ENCODE measurements at places on chromosomes 3 and 15.

DNA sequence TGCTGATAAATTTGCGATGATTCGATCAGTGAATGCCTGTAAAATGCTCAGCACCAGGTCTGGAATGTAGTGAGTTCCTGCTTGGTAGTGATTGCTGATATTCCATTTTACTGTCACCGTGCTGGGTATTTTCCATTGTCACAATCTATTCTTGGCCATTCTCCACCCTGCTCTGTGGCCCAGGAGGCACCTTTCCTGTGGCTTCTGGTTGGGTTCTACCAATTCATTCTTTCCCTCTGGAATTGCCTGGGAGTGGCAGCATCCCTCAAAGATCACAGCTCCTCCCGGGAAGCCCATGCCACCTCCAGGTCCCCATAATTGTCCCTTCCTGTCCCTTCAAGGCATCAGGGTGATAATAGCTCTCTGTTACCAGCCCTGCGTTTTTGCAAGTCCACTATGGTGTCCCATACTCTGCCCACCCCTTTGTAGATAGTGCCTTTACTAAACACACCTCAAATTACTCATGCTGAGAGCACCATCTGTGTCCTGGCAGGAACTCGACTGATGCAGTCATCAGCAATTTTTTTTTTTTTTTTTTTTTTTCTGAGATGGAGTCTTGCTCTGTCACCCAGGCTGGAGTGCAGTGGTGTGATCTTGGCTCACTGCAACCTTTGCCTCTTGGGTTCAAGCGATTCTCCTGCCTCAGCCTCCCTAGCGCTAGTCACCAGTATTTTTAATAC lies 177.8 kb upstream of the PROK2 start:
- no peak for DNase-seq

GRCh38 chr3:126743781-126744180 lies 39.7 kb downstream of the CHCHD6 start:
- no peak for DNase-seq

DNA sequence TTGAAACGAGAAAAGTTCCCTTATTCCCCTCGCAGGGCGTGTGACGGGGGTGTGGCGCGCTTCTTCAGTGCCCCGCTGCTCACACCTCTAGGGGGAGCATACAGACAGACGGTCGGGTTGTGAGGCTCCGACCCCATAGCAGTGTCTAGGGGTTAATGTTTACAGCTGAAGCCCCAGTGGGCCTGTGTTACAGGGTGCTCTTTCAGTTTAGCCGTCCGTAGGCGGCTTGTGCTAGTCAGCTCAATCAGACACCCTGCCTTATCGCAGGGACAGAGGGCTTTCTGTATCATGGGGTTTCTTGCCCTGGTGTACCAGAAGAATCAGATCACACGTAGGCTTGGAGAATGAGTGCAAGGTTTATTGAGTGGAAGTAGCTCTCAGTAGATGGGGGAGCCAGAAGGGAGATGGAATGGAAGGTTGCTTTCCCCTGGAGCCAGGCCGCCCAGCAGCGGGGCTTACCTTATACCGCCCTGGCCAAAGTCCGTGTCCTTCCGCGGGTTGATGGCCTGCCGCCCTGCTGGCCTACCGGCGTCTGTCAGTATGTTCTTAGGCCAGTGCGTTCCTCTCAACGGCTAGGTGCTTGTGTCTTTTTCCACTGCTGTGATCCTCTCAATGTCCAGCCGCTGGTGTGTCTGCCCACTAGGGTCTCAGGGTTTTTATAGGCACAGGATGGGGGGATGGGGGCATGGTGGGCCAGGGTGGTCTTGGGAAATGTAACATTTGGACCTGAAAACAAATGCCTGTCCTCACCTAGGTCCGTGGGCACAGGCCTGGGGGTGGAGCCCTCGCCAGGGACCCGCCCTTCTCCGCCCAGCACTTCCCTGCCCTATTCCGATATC lies 32.2 kb upstream of the ACP3 start:
- DNase-seq: no peak

- DNase-seq: no peak
These were observed 406.4 kb upstream of the NPAP1 start for GRCh38 chr15:24269166-24269571.

- no peak for DNase-seq
These were observed 236.9 kb upstream of the TRIM42 start for GRCh38 chr3:140441006-140441405.

- no peak for DNase-seq
These were observed 31.8 kb downstream of the CCNL1 start for GRCh38 chr3:157127831-157128767.

- DNase-seq: no peak
These were observed 52.6 kb downstream of the NSUN3 start for GRCh38 chr3:94115482-94115881.

DNA sequence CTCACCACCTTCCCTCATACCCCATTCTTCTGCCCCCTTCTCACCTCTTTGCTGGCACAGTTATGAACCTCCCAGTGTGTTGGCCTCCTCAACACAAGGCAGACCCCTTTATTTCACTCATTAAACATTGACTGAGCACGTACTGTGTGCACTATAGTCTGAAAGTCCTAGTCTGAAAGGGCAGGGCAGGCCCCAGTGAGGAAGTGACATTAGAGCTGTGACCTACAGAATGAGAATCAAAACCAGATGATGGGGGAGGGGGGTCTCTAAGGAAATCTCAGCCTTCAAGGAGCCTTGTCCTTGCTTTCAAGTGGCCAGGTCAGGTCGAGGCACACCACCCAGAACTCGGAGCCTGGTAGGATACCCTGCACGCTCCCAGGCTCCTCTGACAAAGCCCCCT lies 3.5 kb downstream of the SLC28A1 start:
- no peak for DNase-seq

DNA sequence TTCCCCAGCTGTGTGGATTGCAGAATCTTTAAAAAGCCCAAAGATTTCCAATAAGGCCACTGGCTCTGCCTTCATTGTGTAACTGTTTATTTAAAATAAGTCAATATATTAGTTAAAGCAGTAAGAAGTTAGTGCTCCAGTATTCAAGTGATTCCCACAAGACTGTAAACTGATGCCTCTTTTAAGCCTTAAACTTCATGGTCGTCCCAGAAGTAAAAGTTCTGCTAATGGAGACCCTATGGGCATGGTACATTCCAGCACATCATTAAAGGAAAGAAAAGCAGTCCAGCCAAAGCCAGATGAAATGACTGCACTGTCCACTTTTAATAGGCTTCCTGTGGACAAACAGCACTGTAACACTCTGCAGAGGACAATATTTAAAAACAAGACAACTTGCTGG lies 512.6 kb downstream of the MECOM start:
- no peak for DNase-seq

Measured in stimulated activated CD4-positive, alpha-beta T cell treated with anti-CD3 and anti-CD28 coated beads, Interleukin-1b, Interleukin-23, amount 100 ng/mL, for 1 hour (primary cell).